Esophagus mucosa (tissue), 1 donor: ENCODE measurements at places on chromosomes 5 and 9. TPM values are rescaled to one million over a fixed set of nuclear protein-coding genes. Genes with fewer than 3 reads are reported as not detected.

DNA sequence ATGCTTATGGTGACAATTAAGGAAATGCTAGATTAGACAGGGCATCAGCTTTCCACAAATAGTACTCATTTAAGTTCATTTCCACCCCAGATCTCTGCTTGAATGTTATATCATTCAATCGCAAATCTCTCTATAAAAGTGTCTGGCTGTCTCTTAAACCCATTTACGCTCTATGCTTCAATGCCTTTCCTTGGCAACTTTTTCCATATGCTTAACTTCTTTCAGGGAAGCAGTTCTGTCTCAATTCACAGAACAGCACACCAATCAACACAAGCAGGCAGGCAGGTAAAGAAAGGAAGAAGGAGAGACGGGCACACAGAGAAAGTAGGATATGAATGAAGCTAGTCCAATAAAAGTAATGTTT is 243.1 kb downstream of the DENND1A start:
- ATAC-seq: no peak

- ATAC-seq: no peak
These were observed 80.6 kb upstream of the LRRTM2 start for GRCh38 chr5:138955671-138956295.

DNA sequence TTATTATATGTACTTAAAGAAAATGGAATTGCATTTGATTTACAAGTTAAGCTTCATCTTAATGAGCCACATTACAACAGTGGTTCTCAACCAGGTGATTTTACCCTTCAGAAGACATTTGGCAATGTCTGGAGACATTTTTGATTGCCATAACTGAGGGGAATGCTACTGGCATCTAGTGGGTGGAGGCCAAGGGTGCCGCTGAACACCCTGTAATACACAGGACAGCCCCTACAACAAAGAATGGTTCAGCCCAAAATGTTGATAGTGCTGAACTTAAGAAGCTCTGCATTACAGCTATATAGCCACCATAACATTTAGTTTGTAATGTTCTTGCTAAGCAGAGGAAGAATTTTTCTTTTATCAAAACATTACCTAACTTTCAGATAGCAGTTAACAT is 103.1 kb downstream of the PAM start:
- no peak for ATAC-seq

PCDH12 gene
- 0.40 TPM for total RNA-seq

IFNA2 gene
- total RNA-seq: not detected
